GM12878 (cell line): ENCODE measurements at places on chromosomes 1 and 21. TPM values are rescaled to one million over a fixed set of nuclear protein-coding genes. Genes with fewer than 3 reads are reported as not detected.
A peak's percentile ranks its signal among the peaks of the same experiment; 100 is the strongest.

The RNU1-1 gene
- 3.6 and 4.3 TPM in 2 replicates for polyA plus RNA-seq

DNA sequence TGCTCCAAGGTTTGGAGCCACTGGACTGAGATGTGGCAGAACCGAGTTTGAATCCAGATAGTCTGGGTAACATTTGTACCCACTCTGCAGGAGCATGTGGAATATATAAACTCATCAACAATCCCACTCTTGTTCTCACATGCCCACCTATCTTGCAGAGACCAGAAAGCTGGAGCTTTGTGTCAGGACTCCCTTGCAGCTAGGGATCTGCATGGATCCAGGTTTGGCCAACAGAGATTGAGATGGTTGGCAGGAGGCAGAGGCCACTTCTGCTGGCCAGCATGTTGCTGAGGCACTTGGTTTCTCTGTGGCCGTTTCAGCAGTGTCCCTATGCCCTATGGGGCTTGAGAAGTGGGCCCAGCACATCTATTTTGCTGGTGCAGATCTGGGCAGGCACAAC lies 208.3 kb downstream of the KAZN start:
- no peak for DNase-seq

DNA sequence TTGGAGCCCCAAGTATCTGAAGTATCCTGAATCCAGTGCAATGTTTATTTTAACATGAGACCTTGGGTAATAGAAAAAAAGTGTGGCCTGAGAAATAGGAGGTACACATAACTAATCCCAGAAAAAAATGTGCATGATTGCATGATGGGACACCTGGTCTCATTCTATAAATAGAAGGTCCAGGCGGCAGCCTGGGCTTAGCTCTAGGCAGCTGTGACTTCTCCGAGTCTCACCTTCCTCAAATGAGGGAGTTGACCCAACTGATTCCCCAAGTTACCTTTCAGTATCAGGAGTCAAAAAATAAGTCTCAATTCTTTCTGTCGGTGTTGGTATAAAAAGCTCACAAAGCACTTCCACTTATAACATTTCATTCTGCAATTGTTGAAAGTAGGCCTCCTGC lies 65.9 kb upstream of the CCDC190 start:
- no peak for DNase-seq

GRCh38 chr1:26932531-26932930 lies 11.0 kb downstream of the NUDC start:
- peak; percentile 37 for DNase-seq
